SK-MEL-5 (cell line): ENCODE measurements at places on chromosomes 1 and 21. TPM values are rescaled to one million over a fixed set of nuclear protein-coding genes. Genes with fewer than 3 reads are reported as not detected.

The EPHA2 gene
- 2.5 and 5.0 TPM in 2 replicates for total RNA-seq

The ERG gene
- not detected in 2 replicates for total RNA-seq

The FCRL1 gene
- not detected in 2 replicates for total RNA-seq

The DCST2 gene
- 0.18 TPM in 1 of 2 replicates, not detected in the other for total RNA-seq

The RGSL1 gene
- total RNA-seq, result not detected in 2 replicates

The NID1 gene
- 0.21 TPM in 2 replicates for total RNA-seq

The LCE1C gene
- total RNA-seq, result not detected in 2 replicates

The ATF6 gene
- total RNA-seq, result 35.2 and 38.8 TPM in 2 replicates

The BMP8A gene
- not detected in 2 replicates for total RNA-seq

The FDPS gene
- 202 and 212 TPM in 2 replicates for total RNA-seq

The CCT3 gene
- 507 and 520 TPM in 2 replicates for total RNA-seq

The RAB3B gene
- 0.08 and 0.19 TPM in 2 replicates for total RNA-seq

The CFHR5 gene
- total RNA-seq, result not detected in 2 replicates

The OVAAL gene
- 23.6 and 25.8 TPM in 2 replicates for total RNA-seq

The FMOD gene
- 0.16 TPM in 2 replicates for total RNA-seq

The CD5L gene
- total RNA-seq, result 0.61 and 1.3 TPM in 2 replicates

The PADI2 gene
- total RNA-seq, result 1.7 and 2.4 TPM in 2 replicates

The ARHGAP30 gene
- not detected in 2 replicates for total RNA-seq

The LRRC38 gene
- not detected in 2 replicates for total RNA-seq

The CASQ2 gene
- 0.35 and 0.42 TPM in 2 replicates for total RNA-seq
